Osteocyte (in vitro differentiated cells): ENCODE measurements at places on chromosomes 6 and 20. TPM values are rescaled to one million over a fixed set of nuclear protein-coding genes. Genes with fewer than 3 reads are reported as not detected.

DNA sequence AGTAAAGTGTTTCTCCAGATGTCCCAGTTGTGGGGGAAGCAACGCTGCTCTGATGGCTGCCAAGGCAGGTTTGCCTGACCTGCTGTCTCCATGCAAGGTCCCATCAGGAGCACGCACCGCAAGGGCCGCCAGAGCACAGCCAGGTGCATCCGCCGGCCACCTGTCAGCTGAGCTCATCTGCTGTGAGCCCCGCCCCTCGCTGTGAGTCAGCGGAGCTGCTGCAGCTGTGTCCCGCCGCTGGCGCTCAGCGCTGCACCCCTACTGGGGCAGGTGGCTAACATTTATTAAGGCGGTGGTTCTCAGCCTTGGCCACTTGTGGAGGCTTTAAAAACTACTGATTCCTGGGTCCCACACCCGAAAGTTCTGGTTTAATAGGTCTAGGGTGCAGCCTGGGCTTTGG is 225.7 kb downstream of the UST start:
- DNase-seq: no peak
- no peak overlapping the region for H3K27ac ChIP-seq
- no peaks in the 10 kb centered on the region for H3K36me3 ChIP-seq
- H3K27me3 ChIP-seq: peaks cover 4% of the 10 kb centered on the region
- H3K4me3 ChIP-seq: no peak overlapping the region

GRCh38 chr6:70180901-70181599 is 121.8 kb downstream of the COL9A1 start:
- H3K27ac ChIP-seq: no peak overlapping the region
- no peak overlapping the region for H3K4me3 ChIP-seq
- H3K36me3 ChIP-seq: no peaks in the 10 kb centered on the region
- peaks cover 4% of the 10 kb centered on the region for H3K4me1 ChIP-seq

GRCh38 chr20:38214256-38215193 is 46.0 kb downstream of the KIAA1755 start:
- peaks cover 25% of the 10 kb centered on the region for H3K4me1 ChIP-seq
- no peaks in the 10 kb centered on the region for H3K36me3 ChIP-seq
- H3K27ac ChIP-seq: no peak overlapping the region
- no peak for DNase-seq
- H3K27me3 ChIP-seq: no peaks in the 10 kb centered on the region
- H3K4me3 ChIP-seq: no peak overlapping the region

- H3K36me3 ChIP-seq: peaks cover 22% of the 10 kb centered on the region
- H3K4me3 ChIP-seq: no peak overlapping the region
- H3K4me1 ChIP-seq: peaks cover 21% of the 10 kb centered on the region
Measured at GRCh38 chr6:111743360-111743759, 129.9 kb downstream of the FYN start.

GRCh38 chr20:44409132-44409600 is 53.7 kb downstream of the HNF4A start:
- peaks cover 5% of the 10 kb centered on the region for H3K27me3 ChIP-seq
- H3K4me1 ChIP-seq: no peaks in the 10 kb centered on the region
- no peak for DNase-seq
- no peak overlapping the region for H3K27ac ChIP-seq
- H3K4me3 ChIP-seq: no peak overlapping the region
- no peaks in the 10 kb centered on the region for H3K36me3 ChIP-seq

The GRIK2 gene
- 7.1 and 10.8 TPM in 2 replicates for total RNA-seq
